Kidney epithelial cell (primary cell): ENCODE measurements at places on chromosomes 4 and X.

- no peak for DNase-seq
Observed at GRCh38 chr4:86685401-86685800, 91.3 kb downstream of the PTPN13 start.

- no peak for DNase-seq
Observed at GRCh38 chrX:15245896-15246295, 24.0 kb downstream of the ASB9 start.

GRCh38 chr4:159282944-159283343 is 180.1 kb downstream of the RAPGEF2 start:
- no peak for DNase-seq

DNA sequence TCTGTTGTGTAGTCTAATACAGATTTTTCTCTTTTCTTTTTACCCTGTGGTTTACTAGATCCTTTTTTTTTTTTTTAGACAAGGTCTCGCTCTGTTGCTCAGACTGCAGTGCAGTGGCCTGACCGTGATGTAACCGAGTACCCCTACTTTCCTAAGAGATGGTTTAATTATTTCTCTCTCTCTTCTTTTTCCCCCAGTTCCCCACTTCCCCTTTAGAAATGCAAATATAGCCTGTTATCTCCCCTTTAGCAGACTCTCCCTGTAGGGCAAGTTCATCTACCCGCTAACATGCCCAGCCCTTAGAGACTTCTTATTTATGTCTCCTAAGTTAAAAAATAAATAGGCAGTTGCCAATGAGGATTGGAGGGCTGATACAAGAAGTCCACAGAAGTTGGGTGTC is 4.5 kb downstream of the SNX25 start:
- no peak for DNase-seq

DNA sequence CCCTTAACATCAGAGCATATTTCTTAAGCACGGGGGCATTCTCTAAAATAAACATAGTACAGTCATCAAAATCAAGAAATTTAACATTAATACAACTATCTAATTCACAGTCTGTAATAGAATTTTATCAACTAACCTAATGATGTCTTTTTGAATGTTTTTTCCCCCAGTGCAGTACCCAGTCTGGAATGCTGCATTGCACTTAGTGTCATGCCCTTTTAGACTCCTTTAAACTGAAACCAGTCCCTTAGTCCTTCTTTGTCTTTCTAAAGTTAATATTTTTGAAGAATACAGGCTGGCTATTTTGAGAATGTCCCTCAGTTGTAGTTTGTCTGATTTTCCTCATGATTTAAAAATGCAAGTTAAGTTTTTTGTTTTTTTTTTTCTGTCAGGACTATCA is 9.5 kb downstream of the ENPEP start:
- no peak for DNase-seq

- DNase-seq: no peak
Observed at GRCh38 chr4:41939016-41939626, 3.9 kb downstream of the TMEM33 start.

DNA sequence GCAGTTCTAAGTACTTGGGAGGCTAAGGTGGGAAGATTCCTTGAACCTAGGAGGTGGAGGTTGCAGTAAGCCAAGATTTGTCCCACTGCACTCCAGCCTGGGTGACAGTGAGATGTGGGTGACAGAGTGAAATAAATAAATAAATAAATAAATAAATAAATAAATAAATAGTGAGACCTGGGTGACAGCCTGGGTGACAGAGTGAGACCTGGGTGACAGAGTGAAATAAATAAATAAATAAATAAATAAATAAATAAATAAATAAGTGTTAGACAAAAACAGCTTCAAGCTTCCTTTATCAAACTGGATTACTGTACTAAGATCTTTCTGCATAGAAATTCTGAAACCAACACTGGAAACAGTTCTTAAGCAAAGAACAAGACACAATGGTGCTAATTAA is 71.8 kb upstream of the BMP2K start:
- DNase-seq: no peak

DNA sequence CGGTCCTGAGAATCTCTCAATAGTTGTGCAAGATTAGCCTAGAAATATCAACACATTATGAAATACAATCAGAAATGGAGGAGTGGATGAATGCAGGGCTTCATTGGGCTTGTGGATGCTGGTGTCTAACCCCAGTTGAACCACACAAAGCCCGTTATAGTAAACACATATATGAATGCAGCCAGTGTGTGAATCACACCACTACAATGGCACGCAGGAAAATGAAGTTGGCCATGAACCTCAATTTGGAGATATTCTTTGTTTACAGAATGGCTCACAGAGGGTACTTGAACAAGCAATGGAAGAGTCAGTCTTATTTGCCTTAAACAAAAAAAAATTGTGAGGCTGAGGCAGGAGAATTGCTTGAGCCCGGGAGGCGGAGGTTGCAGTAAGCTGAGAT is 57.8 kb downstream of the SOD3 start:
- DNase-seq: no peak

DNA sequence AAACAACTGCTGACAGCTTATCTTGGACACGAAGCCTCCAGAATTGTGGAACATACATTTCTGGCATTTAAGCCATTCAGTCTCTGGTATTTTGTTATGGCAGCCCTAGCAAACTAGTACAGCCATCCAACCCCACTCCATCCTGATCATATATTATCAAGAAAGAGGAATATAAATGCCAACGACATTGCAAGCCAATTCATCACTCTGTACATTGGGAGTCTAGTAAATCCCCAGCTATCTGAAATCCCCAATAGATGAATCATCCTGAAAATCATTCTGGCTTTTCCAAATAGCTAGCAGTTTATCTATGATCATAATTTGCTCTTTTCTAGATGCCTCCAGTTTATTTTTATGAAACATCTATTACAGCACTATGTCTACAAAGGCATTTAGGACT is 41.1 kb downstream of the FRMD7 start:
- no peak for DNase-seq

DNA sequence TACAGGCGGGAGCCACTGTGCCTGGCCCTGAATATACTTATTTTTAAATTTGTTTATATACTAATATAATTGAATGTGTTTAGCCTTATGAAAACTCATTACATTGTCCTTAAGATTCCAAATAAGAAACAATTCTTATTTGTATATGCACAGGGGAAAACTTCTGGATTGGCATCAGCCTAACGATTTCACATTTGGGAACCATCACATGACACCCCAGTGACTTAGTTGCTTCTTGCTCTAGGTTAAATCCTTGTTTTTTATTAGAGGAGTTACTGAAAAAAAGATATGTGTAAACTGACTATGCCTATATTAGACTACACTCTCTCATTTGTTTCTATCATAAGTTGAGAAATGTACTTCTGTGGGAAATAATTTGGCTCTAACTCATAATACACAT is 520.2 kb downstream of the SPRY1 start:
- no peak for DNase-seq
